ENCODE measurements at places on chromosomes 3 and 15.

GRCh38 chr15:97899981-97900380 lies 60.5 kb upstream of the ARRDC4 start:
- no peak for DNase-seq

GRCh38 chr3:152961323-152961722 lies 126.4 kb downstream of the P2RY1 start:
- no peak for DNase-seq

DNA sequence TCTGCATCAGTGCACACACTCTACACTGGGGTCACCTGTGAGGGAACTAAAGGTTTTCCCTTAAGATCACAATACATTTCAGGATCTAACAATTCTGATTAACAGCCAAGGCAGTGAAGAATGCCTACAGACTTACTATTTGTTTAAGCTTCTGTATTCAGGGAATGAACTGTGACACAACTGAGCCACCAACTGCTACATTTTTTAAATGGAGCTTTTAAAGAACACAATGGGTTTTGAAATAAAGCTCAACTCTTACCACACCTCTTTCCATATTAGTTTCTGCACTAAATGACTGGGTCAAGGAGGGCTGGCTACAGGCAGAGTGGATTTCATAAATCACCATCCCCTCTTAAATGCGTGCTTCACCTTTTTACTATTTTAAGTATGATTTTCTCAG lies 100.2 kb downstream of the TMCC1 start:
- DNase-seq: no peak

DNA sequence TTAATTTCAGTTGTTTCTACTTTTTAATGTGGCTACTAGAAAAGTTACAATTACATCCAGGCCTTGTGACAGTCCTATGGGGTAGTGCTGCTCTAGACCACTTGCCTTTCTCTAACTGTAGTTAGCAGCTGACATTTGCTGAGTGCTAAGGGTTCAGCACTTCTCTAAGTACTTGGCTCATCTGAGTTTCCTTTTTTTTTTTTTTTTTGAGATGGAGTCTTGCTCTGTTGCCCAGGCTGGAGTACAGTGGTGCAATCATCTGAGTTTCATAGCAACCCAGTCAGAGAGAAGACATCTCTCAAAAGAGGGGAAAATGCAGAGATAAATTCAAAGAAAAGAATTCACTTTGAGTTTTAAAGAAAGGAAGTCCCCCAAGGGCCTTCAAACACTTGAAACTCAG lies 130.8 kb downstream of the MYLK start:
- DNase-seq: no peak

GRCh38 chr3:185744997-185745843 lies 79.6 kb downstream of the IGF2BP2 start:
- DNase-seq: no peak

- DNase-seq: no peak
Measured at GRCh38 chr15:76310475-76311099, 682 bp downstream of the ETFA start.

DNA sequence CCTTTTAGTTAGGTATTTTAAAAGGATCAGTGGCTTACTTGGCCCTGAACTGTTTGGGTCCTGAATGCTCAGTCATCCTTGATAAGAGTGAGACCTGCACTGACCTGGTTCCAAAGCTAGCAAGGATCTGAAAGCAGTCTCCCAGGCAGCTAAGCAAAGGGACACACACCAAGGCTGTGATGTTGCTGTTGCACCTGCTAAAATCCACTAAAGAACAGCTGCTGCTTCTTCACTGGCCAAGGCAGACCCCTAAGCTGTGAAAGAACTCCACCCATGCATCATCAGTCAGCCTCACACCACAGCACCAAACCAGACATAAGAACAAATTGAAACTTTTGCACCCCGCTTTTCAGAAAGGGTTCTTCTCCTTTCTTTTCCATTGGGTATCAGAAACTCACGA lies 213.4 kb upstream of the STT3B start:
- no peak for DNase-seq

DNA sequence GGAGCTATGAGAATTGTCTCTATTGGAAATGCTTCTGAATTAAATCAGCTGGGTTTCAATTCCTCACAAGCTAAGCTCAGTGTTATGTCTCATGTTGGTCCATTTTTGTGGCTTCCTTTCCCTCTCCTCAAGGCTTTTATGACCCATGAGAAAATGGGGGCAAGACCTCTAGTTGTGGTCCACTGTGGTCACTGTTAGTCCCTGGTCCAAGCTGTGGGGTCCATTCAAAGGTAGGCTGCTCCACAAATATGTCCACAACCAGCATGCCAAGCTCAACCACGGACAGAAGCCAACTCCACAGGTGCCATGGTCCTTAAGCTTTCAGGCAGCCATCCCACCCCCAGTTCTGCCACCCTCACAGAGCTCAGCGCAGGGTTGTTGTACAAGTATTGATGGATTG lies 14.9 kb upstream of the TPM1 start:
- DNase-seq: no peak

- DNase-seq: no peak
Measured at GRCh38 chr15:57680021-57680420, 26.5 kb upstream of the POLR2M start.

- no peak for DNase-seq
Measured at GRCh38 chr3:119227070-119227850, 13.4 kb downstream of the B4GALT4 start.

- DNase-seq: peak; percentile 24
Measured at GRCh38 chr3:9808345-9809037, 1.6 kb upstream of the TTLL3 start.

DNA sequence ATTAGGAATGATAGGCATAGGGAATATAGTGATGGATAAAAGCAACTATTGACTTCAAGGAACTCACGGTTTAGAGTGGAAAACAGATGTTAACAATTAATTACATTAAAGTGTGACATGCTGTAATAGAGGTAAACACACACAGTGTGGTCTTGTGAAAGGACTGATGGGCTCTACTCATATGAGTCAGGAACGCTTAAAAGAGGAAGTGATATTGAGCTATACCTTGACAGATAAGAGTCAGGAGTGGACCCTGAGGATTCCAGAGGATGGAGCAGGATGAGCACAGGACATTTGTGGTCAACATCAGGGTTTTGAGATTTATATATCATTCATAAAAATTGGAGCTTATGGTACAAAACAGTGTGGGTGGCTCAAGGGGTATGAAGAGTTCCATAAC lies 11.0 kb downstream of the EXOG start:
- no peak for DNase-seq
